ENCODE measurements at places on chromosomes 11 and 22. TPM values are rescaled to one million over a fixed set of nuclear protein-coding genes. Genes with fewer than 3 reads are reported as not detected.

GRCh38 chr22:23557036-23557435, 23.1 kb downstream of the IGLL1 start:
- H3K36me3 ChIP-seq: no peaks in the 10 kb centered on the region
- H3K27ac ChIP-seq: no peak overlapping the region
- DNase-seq: no peak
- H3K27me3 ChIP-seq: no peaks in the 10 kb centered on the region

DNA sequence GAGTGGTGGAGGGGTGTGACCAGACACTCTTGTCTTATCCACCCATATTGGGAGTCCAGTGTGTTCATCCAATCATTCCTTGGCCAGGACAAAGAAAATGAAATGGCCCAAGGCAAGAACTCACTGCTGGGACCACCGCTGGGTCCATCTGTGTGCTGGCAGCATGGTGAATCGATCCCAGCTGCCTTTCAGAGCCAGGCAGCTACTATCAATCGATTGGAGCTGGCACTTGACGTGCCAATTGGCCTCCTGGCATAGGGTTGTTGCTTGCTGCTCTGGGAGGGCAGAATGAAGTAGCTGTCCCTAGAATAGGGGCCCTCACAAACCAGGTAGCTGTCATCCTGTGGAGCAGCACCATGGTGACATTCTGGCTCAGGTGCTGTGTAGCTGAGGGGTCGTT, 1.4 kb upstream of the ARVCF start:
- no peak for DNase-seq
- H3K27ac ChIP-seq: no peak overlapping the region
- H3K27me3 ChIP-seq: peaks cover 20% of the 10 kb centered on the region
- H3K4me3 ChIP-seq: peak overlapping the region; percentile 76
- peaks cover 20% of the 10 kb centered on the region for H3K4me1 ChIP-seq

DNA sequence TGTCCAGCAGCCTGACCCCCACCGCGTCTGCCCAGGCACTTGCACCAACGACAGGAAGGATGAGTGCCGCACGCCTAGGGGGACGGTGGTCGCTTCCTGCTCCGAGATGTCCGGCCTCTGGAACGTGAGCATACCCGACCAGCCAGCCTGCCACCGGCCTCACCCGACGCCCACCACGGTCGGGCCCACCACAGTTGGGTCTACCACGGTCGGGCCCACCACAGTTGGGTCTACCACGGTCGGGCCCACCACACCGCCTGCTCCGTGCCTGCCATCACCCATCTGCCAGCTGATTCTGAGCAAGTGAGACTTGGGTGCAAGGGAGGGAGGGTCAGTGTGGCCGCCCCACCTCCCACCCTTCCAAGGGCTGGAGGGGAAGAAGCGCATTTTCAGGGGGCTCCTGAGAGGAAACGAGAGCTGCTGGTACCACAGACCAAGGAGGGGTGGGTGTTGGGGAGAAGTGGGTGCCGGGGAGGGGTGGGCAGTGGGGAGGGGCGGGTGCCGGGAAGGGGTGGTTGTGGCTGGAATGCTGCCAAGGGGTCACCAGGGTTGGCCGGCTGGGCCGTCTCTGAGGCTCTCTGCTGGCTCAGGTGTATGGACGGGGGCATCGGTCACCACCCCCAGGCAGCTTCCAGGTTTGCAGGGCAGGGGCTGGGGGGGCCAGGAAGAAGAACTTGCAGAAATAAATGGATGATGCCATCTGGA, 27.7 kb upstream of the MUC5B start:
- no peaks in the 10 kb centered on the region for H3K36me3 ChIP-seq
- H3K4me3 ChIP-seq: no peak overlapping the region
- no peak overlapping the region for H3K27ac ChIP-seq
- DNase-seq: no peak
- H3K27me3 ChIP-seq: no peaks in the 10 kb centered on the region
- no peaks in the 10 kb centered on the region for H3K4me1 ChIP-seq

DNA sequence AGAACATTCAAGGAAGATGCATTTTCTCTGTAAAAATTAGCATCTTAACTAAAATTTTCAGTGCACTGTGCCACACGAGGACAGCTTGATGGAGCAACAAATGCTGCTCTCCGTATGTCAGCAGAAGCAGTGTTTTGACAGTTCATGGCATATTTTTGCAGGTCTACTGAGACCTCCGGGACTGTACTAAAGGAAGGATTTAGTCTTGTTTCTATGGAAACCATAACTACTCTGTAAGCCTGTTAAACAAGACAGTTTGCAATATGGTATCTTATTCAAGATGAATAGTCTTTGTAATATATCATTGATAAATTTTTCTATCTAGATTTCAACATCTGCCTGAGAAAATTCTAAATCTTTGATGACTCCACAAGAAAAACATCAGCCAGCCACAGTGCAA, 184.0 kb upstream of the GUCY1A2 start:
- no peak for DNase-seq
- no peaks in the 10 kb centered on the region for H3K36me3 ChIP-seq
- no peak overlapping the region for H3K4me3 ChIP-seq
- no peaks in the 10 kb centered on the region for H3K4me1 ChIP-seq
- H3K27ac ChIP-seq: no peak overlapping the region

The ANGPTL5 gene
- not detected for total RNA-seq

DNA sequence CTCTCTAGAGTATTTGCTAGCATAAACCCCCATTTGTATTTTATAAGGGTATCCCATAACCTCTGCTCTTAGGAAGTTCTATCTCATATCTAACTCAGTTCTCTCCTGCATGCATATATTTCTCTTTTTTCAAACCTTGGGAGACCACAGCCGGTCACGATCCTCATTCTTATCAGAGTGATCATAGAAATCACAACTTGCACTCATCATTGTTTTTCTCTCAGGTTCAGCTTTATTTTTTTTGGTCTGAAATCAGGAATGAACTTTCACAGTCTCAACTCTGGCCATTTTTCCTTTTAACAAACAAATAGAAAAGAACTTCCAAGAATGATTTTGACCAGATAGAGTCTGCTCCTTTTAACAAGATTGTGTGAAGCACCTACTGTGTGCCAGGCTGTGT, 98.6 kb upstream of the BLID start:
- H3K36me3 ChIP-seq: no peaks in the 10 kb centered on the region
- H3K27ac ChIP-seq: no peak overlapping the region
- no peaks in the 10 kb centered on the region for H3K4me1 ChIP-seq
- peaks cover 4% of the 10 kb centered on the region for H3K27me3 ChIP-seq
- H3K4me3 ChIP-seq: no peak overlapping the region

DNA sequence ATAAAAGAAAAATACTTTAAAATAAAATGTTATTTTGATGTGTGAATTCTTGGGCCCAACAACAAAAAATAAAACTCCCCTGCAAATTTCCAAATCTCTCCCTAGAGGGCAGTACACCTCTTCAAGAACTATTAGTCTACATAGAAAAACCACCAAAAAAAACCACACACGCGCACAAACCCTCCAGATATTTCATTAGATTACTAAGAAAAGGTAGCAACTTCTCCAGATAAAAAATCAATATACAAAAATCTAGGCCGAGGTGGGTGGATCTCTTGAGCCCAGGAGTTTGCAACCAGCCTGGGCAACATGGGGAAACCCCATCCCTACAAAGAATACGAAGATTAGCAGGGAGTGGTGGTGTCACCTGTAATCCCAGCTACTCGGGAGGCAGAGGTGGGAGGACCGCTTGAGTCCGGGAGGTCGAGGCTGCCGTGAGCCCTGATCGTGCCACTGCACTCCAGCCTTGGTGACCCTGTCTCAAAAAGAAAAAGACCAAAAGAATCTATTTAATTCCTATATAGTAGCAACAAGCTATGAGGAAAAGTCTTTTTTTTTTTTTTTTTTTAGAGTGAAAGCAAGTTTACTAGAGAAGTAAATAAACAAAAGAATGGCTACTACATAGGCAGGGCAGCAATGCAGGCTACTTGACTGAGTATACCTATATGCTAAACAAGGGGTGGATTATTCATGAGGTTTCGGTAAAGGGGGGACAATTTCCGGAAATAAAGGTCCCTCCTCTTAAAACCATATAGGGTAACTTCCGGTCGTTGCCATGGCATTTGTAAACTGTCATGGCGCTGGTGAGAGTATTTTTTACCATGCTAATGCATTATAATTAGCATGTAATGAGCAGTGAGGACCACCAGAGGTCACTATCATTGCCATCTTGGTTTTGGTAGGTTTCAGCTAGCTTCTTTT, 13.1 kb downstream of the B3GNT6 start:
- peak overlapping the region; percentile 62 for H3K4me3 ChIP-seq
- no peaks in the 10 kb centered on the region for H3K36me3 ChIP-seq
- H3K4me1 ChIP-seq: peaks cover 13% of the 10 kb centered on the region
- peak; percentile 89 for DNase-seq
- peaks cover 17% of the 10 kb centered on the region for H3K27me3 ChIP-seq

GRCh38 chr22:47837703-47838102, 1075.3 kb downstream of the TBC1D22A start:
- DNase-seq: peak; percentile 27
- no peak overlapping the region for H3K4me3 ChIP-seq
- no peaks in the 10 kb centered on the region for H3K36me3 ChIP-seq
- H3K27me3 ChIP-seq: peaks cover 6% of the 10 kb centered on the region

GRCh38 chr22:29604076-29604360, 585 bp downstream of the NF2 start:
- peak; percentile 63 for DNase-seq
- peaks cover 22% of the 10 kb centered on the region for H3K4me1 ChIP-seq
- no peaks in the 10 kb centered on the region for H3K27me3 ChIP-seq
- H3K4me3 ChIP-seq: peak overlapping the region; percentile 85
- H3K27ac ChIP-seq: peak overlapping the region; percentile 83
